ENCODE measurements at places on chromosomes 4 and X. TPM values are rescaled to one million over a fixed set of nuclear protein-coding genes. Genes with fewer than 3 reads are reported as not detected.

GRCh38 chr4:141595531-141595930 lies 40.9 kb upstream of the IL15 start:
- no peak overlapping the region for H3K4me3 ChIP-seq
- H3K36me3 ChIP-seq: no peaks in the 10 kb centered on the region
- H3K27me3 ChIP-seq: no peaks in the 10 kb centered on the region
- no peaks in the 10 kb centered on the region for H3K4me1 ChIP-seq

- H3K4me1 ChIP-seq: peaks cover 9% of the 10 kb centered on the region
- no peaks in the 10 kb centered on the region for H3K27me3 ChIP-seq
- H3K27ac ChIP-seq: no peak overlapping the region
- no peak overlapping the region for H3K4me3 ChIP-seq
- H3K36me3 ChIP-seq: peaks cover 7% of the 10 kb centered on the region
Measured at GRCh38 chrX:68428431-68428830, 4.9 kb downstream of the OPHN1 start.

DNA sequence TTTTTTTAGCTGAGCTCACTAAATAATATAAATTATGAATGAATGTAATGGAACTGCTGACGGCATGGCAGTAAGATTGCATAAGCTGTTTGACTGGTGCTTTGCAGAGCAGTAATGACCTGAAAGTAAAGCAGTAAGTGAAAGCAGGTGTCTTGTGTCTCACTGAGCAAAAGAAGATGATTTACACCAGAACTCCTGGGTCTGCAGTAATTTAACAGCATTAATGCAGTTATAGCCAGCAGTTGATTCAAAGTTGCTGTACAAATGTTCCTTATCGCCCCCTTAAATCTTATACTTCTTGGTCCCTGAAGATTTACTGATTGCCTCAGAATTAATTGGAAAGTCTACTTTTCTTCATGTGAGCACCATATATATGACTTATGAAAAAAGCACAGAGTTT lies 187.7 kb downstream of the DCTD start:
- H3K27ac ChIP-seq: no peak overlapping the region
- H3K4me1 ChIP-seq: peaks cover 4% of the 10 kb centered on the region
- no peak for DNase-seq
- no peaks in the 10 kb centered on the region for H3K27me3 ChIP-seq
- H3K4me3 ChIP-seq: no peak overlapping the region

Gene KIAA1210
- not detected for total RNA-seq
